Stimulated activated memory B cell treated with anti-CD40 and anti-IgM and Interleukin-4, amounts not matched to agents 10 μg/mL and 1 μg/mL and 100 μg/mL, for 72 hours (primary cell): ENCODE measurements at places on chromosomes 1 and 21.

DNA sequence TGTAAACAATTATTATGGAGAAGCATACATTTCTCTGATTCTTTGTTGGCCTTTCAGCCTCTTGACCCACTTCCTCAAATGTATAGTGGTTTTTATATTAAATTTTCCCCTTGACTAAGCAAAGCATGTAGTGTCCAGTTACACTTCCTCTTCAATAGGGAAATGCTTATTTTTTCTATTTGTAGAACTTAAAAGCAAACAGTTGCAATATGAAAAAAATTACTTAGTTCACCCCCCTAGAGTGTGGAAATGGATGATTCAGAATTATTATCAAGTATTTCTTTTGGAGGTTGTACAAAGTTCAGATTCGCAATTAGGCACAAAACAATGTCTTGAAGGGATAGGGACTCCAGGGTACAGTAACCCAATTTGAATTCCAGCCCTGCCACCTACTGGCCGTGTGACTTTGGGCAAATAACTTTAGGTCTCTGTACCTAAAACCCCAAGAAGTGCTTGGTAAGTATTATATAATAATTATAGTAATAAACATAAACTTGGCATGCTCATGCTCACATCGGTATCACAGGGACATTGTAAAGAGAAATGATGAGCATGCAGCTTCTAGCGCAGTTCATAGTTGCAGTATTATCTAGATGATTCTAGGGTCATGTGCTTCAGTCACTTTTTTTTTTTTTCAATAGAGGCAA, 28.6 kb upstream of the IFNGR2 start:
- no peak overlapping the region for H3K4me3 ChIP-seq
- ATAC-seq, result peak; percentile 88
- no peaks in the 10 kb centered on the region for H3K27me3 ChIP-seq
- H3K36me3 ChIP-seq, result peaks cover 4% of the 10 kb centered on the region

- H3K4me1 ChIP-seq, result no peaks in the 10 kb centered on the region
- no peak overlapping the region for H3K4me3 ChIP-seq
- no peak for ATAC-seq
Measured at GRCh38 chr1:200240656-200241055, 169.2 kb downstream of the ZNF281 start.

GRCh38 chr1:194181845-194182244, 995.4 kb upstream of the B3GALT2 start:
- H3K27me3 ChIP-seq, result no peaks in the 10 kb centered on the region
- H3K36me3 ChIP-seq, result no peaks in the 10 kb centered on the region
- no peak overlapping the region for H3K4me3 ChIP-seq
- H3K4me1 ChIP-seq, result no peaks in the 10 kb centered on the region
- no peak overlapping the region for H3K27ac ChIP-seq

DNA sequence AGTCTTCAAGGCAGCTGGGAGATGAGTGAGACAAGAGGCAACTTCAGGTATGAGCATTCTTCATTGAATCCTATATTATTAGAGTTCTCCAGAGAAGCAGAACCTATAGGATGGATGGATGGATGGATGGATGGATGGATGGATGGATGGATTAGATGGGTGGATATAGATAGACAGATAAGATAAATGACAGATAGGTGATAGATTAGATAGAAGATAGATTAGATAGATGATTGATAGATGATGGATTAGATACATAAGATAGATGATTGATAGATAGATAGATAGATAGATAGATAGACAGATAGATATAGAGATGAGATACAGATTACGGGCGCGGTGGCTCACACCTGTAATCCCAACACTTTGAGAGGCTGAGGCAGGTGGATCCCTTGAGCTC, 43.2 kb upstream of the SPOCD1 start:
- no peak for ATAC-seq
- peaks cover 2% of the 10 kb centered on the region for H3K4me1 ChIP-seq
- H3K27me3 ChIP-seq, result no peaks in the 10 kb centered on the region

- H3K36me3 ChIP-seq, result no peaks in the 10 kb centered on the region
- no peaks in the 10 kb centered on the region for H3K4me1 ChIP-seq
- ATAC-seq, result no peak
Measured at GRCh38 chr21:33117101-33117888, 47.4 kb downstream of the OLIG1 start.
